ENCODE measurements at places on chromosomes 5 and 9.

- DNase-seq: no peak
These were observed 10.6 kb upstream of the SLC25A48 start for GRCh38 chr5:135823881-135824280.

GRCh38 chr9:36991516-36992134 is 42.4 kb downstream of the PAX5 start:
- DNase-seq: no peak

GRCh38 chr5:177304392-177305119 is 957 bp downstream of the PRELID1 start:
- DNase-seq: no peak

GRCh38 chr5:90347462-90347861 is 62.1 kb downstream of the CETN3 start:
- no peak for DNase-seq

DNA sequence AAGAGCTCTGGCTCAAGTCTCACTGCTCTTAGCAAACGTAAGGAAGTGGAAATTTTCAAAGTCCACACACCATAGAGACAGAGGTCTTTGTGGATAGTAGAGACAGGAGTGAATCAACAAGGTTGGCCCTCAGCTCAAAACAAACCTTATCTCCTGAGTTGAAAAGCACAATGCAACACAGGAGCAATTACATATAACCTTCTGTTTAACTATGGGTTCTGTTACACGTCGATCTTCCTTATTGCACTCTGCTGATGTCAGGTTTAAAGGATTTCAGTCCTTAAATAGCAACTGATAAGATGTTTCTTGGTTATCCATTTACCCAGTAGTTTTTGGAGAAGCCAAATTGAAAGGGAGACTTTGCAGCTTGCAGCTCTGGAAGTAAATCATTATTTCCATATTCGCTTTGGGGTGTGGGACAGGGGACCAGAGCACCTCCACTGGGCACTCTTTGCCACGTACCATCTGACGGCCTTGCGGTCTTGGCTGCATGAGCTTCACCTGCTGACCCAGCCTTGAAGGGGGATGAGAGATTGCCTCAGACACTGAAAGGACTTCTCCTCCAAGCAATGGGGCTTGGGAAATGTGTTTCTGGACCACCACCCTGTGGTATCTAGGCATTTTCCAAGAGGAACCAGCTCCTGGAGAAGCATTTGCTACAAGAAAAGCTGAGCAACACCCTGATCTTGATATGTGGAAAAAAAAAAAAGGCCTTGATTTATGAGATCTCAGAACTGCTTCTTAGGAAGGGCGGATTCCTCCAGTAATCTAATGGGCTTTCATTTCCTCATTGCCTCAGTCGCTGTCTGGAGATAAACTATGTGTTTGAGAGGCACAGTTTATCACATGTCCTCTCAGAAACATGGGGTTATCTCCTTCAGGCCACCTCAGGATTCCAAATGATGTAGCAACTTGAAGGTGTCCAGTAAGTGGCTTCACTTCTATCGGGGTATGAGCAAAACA is 56.2 kb upstream of the ZNF622 start:
- DNase-seq: no peak

DNA sequence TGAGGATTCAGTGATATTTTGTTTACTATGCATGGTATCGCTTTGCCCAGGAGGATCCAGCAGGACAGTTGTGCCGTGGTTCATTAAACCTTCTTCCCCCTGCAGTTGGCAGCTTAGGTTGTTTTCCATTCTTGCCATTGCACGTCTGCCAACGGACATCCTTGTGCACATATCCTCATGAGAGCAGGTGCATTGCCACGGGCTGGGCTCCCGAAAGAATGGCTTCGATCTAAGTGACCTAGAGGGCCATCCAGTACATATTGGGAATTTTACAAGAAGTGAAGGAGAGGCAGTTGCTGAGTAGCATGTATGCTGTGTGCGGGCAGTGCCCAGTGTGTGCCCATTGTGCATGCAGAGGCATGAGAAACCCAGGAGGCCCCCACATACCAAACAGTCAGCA is 22.1 kb downstream of the HRH2 start:
- DNase-seq: no peak

GRCh38 chr9:136916330-136917184 is 28.0 kb downstream of the FBXW5 start:
- no peak for DNase-seq

DNA sequence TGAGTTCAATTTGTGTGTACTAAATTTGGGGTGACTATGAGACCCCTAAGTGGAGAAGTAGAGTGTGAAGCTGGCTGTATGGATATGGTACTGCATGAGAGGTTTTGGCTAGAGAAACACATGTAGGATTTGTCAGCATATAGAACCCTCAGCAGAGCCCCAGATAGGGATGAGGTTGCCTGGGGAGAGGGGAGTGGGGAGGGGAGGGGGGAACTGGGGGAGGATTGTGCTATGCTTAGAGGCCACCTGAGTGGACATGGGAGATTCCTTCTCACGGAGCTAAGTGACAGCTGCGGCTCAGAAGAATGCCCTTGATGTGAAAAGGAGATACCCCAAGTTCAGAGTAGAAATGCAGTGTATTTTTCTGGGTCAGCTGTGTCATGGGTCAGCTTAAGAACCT is 11.2 kb downstream of the SLC22A5 start:
- DNase-seq: no peak

GRCh38 chr5:180122875-180123274 is 51.3 kb upstream of the RNF130 start:
- no peak for DNase-seq
